A549 (cell line): ENCODE measurements at places on chromosomes 3 and 15. TPM values are rescaled to one million over a fixed set of nuclear protein-coding genes. Genes with fewer than 3 reads are reported as not detected.

The KY gene
- polyA plus RNA-seq: 0.05 TPM in 1 of 3 replicates, not detected in the others

The PLSCR2 gene
- not detected in 3 replicates for polyA plus RNA-seq

The CSPG5 gene
- polyA plus RNA-seq: 0.93 to 1.1 TPM (median 1.1 TPM) in 3 replicates

The TRIM71 gene
- polyA plus RNA-seq: not detected in 3 replicates

The DCBLD2 gene
- polyA plus RNA-seq: 266 to 276 TPM (median 272 TPM) in 3 replicates

The HYAL3 gene
- polyA plus RNA-seq: 4.8 to 5.4 TPM (median 5.0 TPM) in 3 replicates

The SNX22 gene
- 0.73 to 1.1 TPM (median 0.91 TPM) in 3 replicates for polyA plus RNA-seq

The VEPH1 gene
- polyA plus RNA-seq: 0.04 to 0.09 TPM in 2 of 3 replicates, not detected in the other

The NR2E3 gene
- 0.13 to 0.28 TPM (median 0.17 TPM) in 3 replicates for polyA plus RNA-seq
